ENCODE measurements at places on chromosomes 4 and X.

DNA sequence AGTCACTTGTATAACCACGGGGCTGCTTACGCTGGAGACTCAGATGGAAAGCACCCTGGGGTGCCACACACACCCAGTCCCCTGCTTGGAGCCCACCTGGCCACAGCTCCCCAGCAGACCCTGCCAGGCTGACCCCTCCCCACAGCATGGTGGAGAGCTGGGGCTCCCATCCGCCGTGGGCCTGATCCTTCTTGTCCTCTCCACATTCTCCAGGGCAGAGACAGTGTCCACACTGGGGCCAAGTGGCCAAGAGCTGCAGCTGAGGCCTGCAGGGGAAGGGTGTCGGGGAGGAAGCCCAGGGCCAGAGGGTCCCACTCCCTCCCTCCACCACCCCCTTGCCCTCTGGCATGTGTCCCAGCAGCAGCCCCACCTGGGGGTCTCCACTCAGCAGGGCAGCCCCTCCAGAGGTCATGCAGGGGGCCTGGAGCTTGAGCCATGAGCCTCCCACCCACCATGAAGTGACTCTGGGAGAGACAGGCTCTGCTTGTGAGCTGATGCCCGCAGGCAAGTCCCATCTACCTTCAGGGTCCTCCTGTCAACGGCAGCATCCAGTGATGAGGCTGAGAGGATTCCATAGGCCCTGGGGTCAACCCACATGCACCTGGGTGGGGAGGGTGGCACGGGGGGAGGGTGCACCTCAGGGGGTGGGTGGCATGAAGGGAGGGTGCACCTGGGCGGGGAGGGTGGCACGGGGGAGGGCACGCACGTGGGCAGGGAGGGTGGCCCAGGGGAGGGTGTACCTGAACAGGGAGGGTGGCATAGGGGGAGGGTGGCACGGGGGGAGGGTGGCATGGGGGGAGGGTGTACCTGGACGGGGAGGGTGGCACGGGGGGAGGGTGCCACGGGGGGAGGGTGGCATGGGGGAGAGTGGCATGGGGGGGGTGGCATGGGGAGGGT is 56.4 kb downstream of the FAM53A start:
- DNase-seq = no peak

- DNase-seq = peak; percentile 50
Measured at GRCh38 chrX:103918050-103918449, 44.4 kb upstream of the TMSB15B start.

DNA sequence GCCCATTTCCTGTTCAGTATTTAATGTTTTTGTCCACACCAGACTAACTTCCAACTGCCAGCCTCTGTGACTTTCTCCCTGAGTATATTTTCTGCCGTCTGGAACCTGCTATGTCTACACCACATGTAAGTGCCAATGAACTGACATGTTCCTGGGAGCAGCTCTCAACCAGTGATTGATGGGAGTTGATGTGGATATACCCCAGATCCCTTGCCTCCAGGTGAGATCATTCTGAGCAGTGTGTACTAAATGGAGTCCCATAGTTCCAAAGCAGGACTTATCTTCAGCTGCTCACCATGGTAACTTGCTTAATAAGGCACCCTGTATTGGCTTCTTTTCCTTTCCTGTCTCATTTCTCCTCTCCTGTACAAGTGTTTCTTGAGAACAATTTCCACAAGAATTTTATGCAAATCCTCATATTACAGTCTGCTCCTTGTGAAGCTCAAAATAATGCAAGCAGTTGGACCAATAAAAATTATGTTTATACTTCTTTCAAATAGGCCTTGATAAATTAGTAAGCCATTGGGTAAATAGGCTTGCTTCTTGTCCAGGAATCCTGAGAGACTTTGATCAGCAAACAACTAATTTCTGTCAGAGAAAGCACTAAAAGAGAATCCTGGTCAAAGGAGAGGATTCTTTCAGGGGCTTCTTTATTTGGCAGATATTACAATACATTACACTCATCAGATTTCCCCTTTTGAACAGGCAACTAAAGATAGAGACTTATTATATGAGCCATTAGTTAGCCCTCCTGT is 911.7 kb upstream of the NDST4 start:
- no peak for DNase-seq

- no peak for DNase-seq
Measured at GRCh38 chr4:155964016-155964891, 10.6 kb upstream of the CTSO start.

- DNase-seq = no peak
Measured at GRCh38 chr4:117907646-117908045, 126.6 kb upstream of the NDST3 start.

- DNase-seq = no peak
Measured at GRCh38 chr4:127441571-127441970, 191.2 kb upstream of the INTU start.

- DNase-seq = no peak
Measured at GRCh38 chrX:110282922-110283321, 35.0 kb downstream of the AMMECR1 start.

DNA sequence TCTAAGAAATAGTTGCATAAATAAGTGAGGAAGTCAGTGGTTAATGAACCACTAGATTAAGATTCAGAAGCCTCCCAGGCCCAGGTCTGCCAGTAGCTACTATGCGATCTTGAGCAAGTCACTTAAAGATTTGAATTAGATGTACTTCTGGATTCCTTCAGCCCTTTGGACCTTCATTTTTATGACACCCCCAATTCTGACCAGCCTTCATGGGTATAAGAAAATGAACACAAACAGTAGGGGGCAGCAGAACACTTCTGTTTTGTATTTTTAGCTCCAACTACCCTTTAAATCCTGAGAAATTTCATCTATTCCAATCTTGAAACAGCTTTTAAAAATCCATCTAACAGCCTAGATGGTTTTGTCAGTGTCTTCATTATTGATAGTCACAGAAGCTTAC is 19.0 kb downstream of the TMEM47 start:
- DNase-seq = peak; percentile 59

DNA sequence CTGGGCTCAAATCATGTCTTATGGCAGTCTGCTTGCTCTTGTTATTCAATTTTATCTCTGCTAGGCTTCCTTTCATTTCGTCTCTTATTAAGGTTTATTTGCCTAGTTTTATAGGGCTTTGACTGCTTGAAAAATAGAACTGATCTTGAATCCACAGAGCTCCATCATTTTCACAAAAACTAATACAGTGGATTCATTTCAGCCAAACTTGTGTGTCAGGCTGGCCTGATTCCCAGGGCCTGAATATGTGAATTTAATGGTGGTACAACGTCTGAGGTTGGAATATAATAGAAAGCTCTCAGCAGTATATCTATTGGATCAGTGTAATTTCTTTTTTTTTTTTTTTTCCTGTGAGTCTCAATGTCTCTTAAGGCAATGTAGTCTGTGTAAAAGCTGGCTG is 123.3 kb downstream of the POU4F2 start:
- DNase-seq = no peak

DNA sequence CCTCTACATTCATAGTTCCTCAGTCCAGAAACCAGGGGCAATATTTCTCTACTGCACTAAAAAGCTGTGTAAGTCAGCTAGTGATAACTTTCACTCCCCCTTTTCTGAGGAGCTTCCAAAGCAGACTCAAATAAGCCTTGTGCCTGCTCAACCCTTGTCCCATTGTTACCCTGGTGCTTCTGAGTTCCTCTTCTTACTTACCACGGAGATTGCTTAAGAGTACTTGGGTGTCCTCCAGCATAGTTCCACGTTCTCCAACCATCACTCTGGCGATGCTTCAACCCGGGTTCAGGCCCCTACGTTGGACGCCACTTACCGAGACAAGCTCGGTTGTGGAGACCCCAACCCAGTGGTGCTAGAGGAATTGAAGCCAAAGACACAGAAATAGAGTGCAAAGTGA is 71.6 kb downstream of the ADAM29 start:
- DNase-seq = no peak

GRCh38 chr4:109026588-109026987 is 263.7 kb upstream of the ETNPPL start:
- DNase-seq = no peak

DNA sequence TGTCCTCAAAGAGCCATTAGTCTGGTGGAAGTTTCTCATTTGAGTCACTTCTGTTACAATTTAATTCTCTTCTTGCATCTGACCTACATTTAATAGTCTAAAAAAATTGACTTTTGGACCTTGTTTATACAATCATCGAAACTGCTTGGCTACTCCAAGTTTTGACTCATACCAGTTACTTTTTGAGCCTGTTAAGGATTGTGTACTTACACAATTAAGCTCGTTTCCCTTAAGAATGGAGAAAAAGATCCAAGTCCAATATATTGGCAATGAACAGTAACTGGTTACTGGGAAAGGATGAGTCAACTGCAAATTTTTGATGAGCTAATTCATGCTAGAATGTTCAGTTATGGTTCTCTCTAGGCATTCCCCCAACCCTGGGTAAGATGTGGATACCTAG is 58.2 kb downstream of the DCX start:
- peak; percentile 87 for DNase-seq

DNA sequence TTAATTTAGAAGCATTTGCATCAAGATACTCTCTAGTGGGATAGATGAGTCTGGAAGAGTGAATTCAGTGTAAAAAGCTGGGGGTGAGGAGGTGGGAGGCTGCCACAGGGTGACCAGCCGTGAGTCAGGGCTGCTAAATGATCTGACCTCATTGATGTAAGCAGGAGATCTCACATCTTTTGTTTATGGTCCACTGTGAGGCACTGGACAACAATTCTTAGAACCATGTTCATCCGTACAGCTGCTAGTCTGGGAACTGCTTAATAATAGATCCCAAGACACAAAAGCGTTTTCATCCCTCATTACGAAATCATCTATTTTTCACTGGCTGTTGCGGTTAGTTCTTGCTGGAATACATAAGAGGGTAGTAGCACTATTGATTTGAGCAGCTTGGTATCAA is 14.1 kb downstream of the KLF3 start:
- DNase-seq = peak; percentile 70

- DNase-seq = no peak
Measured at GRCh38 chr4:113050371-113050755, 910 bp downstream of the ANK2 start.

DNA sequence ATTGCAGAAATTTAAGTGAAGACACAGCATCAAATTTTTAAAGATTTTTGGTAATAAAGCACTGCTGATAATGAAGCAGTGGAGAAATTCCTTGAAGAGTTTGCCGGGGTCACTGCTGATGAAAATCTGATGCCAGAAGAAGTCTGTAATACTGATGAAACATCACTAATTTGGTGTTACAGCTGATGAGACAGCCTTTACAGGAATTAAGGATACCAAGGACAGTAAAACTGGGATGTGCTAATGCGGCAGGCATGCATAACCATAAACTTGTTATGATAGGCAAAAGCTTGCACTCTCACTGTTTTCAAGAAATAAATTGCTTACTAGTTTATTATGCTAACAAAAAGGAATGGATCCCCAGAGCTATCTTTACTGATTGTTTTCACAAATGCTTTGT is 52.9 kb upstream of the VEGFC start:
- DNase-seq = no peak

DNA sequence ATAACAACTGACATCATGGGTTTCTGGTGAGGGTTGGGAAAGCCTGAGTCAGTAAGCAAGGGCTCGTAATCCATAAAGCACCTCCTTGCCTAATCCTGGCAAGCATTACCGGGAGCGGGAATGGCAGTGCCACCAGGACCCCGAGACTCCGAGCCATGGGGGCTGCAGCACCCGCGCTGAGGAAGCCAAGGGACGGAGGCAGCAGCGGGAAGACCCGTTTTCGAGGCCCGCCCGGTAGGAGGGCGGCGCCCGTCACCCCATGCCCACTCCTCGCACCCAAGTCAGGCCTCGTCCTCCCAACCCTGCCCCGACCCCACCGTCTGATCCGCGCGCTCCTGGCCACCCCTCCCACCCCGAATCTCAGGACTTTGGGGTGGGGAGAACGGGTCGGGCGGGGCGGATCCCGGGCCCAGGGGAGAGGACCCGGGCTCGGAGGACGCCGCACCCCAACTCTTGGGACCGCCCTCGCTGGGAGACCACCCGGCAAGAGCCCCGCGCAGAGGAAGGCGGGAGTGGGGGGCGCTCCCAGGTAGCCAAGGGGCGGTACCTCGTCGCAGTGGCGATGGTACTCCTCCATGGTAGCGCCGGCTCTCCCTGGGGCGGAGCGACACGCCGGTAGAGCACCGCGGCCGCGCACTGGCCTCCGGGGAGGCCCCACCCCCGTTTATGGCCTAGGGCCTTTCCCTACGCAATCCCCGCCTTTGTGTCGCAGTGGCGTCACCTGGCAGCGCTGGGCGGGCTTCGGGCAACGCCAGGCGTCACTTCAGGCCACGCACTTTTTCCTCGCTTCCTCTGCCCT is at the start of gene DYNLT3:
DYNLT3 (minus strand) TSS at position 638 of the 799 bp plus-strand sequence; CDS start at position 577, 61 bp downstream.
- peak; percentile 39 for DNase-seq

GRCh38 chrX:151081016-151081415 is 95.4 kb upstream of the GPR50 start:
- no peak for DNase-seq

- DNase-seq = no peak
Measured at GRCh38 chrX:103092942-103093341, at the start of gene NXF3. NXF3 (minus strand) TSS chrX:103093143; CDS start chrX:103093023, 120 bp downstream.

DNA sequence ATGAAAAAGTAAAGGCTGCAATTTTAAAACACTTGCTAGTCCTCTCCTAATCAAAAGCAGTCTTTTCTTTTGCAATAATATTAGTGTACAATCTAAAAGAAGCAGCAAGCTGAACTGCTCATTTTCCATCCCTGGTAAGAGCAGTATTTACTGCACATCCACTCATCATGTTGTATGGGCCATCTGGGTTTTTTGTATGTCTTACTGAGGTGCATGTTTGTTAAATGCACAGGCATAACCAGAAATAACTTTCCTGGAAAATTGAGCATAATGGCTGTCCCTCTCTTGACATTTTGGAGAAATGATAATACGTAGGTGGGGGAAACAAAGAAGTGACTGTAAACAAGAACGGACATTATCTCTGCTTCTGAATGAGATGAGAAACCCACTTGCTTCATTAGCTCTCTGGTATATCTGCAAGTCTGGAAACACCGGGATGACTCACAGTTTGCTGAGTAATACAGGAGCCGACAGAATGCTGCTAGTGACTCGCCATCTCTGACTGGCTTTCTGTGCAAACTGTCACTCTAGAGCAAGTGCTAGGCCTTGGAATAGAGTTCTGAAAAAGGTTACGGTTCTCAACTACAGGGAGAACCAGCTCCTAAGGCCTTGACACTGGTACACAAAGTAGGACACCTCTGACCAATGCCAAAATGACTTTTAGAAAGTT is 85.7 kb upstream of the MTM1 start:
- peak; percentile 87 for DNase-seq

- DNase-seq = no peak
Measured at GRCh38 chr4:113483131-113483530, 278.4 kb downstream of the CAMK2D start.

GRCh38 chr4:108443585-108443984 is 176.8 kb upstream of the RPL34 start:
- no peak for DNase-seq

DNA sequence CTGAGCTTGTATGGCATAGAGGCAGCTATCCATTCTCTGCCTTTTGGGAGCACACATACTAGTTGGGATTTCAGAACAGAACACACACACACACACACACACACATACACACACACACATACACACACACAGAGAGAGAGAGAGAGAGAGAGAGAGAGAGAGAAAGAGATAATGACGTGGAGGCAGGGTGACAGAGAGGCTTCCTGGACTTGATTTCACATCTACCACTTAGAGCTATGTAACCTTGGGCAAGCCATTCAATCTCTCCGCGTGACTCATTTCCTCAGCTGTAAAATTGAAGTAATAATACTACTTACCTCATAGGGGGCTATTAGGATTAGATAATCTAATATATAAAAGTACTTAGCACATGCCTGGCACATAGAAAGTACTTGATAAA is 12.3 kb upstream of the GRIA3 start:
- no peak for DNase-seq

- DNase-seq = no peak
Measured at GRCh38 chr4:159779716-159780115, 676.8 kb downstream of the RAPGEF2 start.
